ENCODE measurements at places on chromosomes 1 and 21.

DNA sequence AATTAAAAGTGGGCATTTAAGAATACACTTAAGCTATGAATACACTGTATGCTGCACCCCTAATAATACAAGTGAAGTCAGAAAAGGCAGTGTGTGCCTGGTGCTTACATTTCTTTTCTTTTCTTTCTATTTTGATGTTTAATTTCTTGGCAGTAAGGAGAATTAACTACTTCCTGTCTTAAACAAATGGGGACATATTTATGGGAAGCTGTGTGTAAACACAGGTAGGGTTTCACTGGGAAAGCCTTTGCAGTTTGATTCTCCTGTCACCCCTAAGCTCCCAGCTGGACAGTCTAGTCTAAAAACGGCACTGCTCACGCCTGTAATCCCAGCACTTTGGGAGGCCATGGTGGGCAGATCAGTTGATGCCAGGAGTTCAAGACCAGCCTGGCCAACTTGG, 146.0 kb downstream of the MIS18A start:
- DNase-seq, result no peak

- no peak for DNase-seq
Observed at GRCh38 chr1:91501523-91501851, 836 bp downstream of the CDC7 start.

DNA sequence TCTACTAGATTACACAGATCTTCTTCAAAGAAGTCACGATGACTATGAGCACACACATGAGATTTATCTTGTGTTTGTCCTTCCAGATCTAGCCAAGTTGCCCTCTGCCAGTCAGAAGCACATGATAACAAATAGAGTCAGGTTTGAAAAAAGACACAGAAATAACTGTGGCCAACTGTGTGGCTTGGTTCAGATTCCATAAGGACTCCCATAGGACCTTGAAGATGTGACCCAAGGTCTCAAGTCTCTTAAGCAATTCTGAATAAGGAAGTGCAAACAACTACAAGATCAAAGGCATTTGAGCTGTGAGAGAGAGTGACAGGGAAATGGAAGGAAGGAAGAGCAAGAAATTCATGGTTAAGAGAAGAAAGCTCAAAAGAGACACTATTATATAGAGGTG, 194.0 kb downstream of the PLPP3 start:
- DNase-seq, result no peak

- DNase-seq, result no peak
Observed at GRCh38 chr1:19735440-19736127, 64.1 kb downstream of the TMCO4 start.

- DNase-seq, result no peak
Observed at GRCh38 chr1:13667691-13668090, 32.3 kb upstream of the PRDM2 start.
